A549 (cell line): ENCODE measurements at places on chromosomes 7 and 10.

DNA sequence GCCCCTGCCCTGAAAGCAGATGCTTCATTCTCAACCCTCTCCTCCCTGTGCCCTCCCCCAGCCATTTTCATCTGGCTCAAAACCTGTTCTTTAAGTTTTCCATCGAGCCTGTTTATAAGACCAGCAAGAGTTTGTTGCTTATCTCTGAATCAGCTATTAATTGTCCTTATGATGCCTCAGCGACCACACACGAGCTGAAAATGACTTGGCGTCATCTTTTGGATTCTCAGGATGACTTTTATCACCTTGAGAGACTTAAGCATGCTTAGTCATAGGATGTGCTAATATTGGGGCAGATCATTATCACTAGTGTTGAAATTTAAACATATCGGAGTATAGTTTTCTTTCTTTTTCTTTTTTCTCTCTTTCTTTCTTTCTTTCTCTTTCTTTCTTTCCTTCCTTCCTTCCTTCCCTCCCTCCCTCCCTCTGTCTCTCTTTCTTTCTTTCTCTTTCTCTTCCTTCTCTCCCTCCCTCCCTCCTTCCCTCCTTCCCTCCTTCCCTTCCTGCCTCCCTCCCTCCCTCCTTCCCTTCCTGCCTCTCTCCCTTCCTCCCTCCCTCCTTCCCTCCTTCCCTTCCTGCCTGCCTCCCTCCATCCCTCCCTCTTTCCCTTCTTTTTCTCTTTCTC, 184.5 kb downstream of the PHTF2 start:
- no peak for DNase-seq

GRCh38 chr10:78942091-78942501, 126.7 kb upstream of the ZMIZ1 start:
- DNase-seq: no peak

DNA sequence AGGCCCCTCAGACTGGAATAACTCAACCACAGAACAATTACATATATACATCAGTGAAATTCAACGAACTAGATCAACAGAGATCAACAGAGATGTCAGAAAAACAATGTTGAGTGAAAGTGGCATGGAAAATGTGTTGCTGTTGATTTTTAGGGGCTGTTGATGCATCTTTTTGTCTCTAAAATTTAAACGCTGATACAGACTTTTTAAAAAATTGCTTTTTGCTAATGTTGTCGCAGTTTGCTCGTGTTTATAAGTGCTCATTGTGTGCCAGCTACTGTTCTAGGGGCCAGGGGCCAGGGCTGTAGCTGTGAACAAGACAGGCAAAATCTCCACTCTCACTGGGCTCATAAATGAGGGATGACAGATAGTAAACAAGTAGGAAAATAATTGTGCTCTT, 18.3 kb downstream of the TMEM248 start:
- no peak for DNase-seq

DNA sequence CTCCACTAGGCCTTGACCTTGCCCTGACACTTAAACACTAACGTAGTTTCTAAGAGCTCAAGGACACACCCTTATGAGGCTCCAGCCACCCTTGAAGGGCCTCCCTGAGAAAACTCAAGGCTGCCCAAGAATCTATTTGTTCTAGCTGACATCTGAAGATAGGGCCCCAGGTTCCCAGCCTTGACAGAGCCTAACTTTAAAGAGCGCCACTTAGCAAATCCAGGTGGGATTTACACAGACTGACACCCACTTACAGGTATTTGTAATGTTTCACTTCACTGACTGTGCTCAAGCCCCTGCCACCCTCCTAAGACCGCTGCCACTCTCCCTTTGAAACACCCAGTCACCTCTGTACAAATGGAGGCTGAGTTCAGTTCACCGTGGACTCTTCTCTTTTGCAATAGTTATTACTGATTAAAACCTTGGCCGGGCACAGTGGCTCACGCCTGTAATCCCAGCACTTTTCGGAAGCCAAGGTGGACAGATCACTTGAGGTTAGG, 90.4 kb downstream of the SVOPL start:
- DNase-seq: no peak

- no peak for DNase-seq
Measured at GRCh38 chr10:5274795-5275194, 78.2 kb downstream of the AKR1C4 start.

GRCh38 chr7:151168003-151168786, 701 bp upstream of the GBX1 start:
- peak; percentile 74 for DNase-seq

DNA sequence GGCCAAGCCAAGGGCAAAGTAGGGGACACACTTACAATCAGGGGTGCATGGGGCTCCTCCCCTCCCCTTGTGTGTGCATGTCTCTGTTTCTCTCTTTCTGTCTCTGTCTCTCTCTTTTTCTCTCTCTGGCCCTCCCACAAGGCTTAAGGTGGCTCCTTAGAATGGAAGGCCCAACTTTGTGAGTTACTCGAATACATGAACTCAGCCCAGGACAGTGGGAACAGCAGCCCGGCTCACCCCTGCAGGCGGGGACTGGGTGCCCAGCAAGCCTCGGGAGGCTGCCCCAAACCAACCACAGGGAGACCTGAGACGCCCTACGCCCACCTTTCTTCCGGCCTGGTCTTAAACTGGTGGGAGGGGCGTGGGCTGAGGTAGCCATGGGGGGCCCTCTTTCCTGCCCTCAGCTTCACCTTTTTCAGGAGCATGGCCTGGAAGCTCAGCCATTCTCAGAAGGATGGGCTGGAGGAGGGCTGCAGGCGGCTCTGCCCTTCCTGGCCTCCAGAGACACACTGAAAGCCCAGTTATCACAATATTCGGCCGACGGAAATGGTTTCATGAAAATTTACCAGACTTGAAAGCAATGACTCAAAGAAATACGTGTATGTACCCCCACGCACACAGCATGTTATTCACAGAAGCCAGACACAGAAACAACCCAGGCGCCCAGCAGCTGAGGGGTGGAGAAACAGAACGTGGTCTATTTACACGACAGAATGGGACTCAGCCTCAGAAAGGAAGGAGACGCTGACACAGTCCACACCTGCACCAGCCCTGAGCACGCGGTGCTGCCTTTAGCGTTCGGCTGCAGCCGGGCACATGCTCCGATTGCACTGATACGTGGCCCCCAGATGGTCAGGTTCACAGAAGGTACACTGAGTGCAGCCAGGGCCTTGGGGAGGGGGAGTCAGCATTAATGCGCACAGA, 229.5 kb downstream of the PTPRN2 start:
- no peak for DNase-seq

DNA sequence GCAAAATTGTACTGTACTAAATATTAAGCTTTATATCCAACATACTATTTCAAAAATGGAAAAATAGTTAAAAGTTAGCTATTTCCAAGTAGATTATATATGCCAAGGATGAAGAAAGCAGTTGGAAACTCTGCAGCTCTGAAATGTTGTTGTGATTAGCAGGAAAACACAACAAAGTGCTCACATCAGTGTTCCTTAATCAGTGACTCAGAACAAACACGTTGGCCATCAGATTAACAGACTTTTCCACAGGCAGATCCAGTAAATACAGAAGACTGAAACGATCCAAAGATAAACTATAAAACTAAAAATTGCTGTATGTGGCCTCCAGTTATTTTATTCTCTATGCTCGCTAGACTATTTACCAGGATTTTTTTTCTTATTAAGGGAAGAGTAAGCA, 99.6 kb upstream of the SEMA3D start:
- DNase-seq: no peak

GRCh38 chr7:45626441-45627430, 52.6 kb downstream of the ADCY1 start:
- no peak for DNase-seq

- no peak for DNase-seq
Measured at GRCh38 chr7:148290538-148290937, 300.0 kb upstream of the C7orf33 start.

DNA sequence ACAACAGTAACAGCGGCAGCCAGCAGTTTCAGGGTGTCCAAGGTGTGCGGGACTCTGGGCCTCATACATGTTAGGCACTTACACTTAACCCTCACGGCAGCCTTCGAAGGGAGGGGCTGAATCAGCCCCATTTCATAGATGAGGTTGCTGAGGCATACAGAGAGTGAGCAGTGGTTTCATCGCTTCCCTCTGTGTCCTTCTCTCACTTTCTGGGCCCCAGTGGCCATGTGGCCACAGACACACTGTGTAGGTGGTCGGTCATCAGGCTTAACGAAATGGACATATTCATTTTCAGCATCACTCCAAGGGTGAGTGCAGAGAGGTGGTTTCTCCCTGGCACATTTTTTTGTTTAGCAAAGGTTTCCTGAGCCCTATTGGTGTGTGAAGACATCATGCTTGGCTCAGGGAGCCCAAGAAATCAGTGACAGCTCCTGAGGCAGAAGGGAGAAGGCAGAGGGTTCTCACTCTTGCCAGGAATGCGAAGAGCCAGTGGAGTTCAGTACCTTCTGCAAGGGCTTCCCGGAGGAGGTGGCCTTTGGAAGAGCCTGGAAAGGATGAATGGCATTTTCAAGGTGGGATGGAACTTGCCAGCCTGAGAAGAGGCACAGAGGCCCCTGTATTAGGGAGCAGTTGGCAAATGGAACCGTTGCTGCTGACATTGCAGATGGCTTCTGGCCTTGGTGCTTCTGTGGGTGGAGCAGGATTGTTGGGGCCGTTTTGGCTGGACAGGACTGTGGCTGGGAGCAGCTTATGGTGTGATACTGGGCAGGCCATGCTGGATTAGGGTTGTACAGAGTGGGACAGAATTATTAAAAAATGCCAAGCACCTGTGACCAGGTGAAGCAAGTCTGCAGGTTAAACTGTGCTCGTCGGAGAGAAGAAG, 61.7 kb upstream of the PPIF start:
- no peak for DNase-seq

DNA sequence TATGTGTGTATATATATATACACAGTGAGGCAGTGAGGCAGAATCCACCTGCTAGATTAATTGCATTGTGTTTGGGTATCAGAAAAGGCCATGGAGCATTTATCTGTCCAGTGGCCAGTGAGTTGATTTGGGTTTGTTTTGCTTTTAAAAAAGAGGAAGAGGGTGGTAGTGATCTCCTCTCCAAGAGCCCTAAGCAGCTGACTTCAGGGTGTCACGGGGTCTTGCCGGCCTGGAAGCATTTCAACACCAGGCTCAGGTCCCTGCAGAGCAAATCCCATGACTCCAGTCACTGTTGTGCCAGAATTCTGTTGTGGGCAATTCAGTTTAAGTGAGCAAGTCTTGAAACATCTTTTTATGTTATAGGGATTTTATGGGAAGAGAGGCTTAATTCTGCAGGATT, 30.6 kb upstream of the GPNMB start:
- DNase-seq: no peak

DNA sequence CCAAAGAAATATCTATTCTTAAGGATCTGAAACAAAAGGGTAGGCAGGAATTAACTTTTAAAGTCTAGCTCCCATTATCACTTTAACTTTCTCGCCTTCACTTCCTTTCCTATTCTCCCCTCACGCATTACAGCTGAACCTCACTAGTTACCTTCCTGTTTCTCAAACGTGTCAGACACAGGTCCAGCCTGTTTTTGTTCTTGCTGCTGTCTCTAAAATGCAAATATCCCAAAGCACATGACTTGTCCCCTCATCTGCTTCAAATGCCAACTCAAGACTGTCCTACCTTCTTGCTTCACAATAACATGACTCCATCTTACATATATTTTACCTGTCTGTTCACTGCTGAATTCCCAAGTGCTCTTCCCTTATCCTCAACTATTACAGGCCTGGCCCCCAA, 17.6 kb downstream of the ZDHHC6 start:
- DNase-seq: no peak

GRCh38 chr10:80066809-80067208, 11.7 kb upstream of the TMEM254 start:
- no peak for DNase-seq

DNA sequence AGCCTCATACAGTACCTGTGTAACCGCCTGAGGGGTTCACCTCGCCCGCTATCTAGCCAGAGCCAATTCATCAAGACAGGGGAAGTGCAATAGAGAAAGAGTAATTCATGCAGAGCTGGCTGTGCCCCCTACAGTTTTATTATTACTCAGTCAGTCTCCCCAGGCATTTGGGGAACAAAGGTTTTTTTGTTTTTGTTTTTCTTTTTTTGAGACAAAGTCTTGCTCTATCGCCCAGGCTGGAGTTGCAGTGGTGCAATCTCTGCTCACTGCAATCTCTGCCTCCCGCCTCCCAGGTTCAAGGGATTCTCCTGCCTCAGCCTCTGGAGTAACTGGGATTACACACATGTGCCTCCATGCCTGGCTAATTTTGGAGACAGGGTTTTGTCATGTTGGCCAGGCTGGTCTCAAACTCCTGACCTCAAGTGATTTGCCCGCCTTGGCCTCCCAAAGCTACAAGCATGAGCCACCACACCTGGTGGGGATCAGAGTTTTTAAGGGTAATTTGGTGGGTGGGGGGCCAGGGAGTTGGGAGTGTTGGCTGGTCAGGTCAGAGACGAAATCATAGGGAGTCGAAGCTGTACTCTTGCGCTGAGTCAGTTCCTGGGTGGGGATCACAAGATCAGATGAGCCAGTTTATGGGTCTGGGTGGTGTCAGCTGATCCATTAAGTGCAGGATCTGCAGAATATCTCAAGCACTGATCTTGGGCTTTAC, 116.5 kb downstream of the MARCHF5 start:
- no peak for DNase-seq

DNA sequence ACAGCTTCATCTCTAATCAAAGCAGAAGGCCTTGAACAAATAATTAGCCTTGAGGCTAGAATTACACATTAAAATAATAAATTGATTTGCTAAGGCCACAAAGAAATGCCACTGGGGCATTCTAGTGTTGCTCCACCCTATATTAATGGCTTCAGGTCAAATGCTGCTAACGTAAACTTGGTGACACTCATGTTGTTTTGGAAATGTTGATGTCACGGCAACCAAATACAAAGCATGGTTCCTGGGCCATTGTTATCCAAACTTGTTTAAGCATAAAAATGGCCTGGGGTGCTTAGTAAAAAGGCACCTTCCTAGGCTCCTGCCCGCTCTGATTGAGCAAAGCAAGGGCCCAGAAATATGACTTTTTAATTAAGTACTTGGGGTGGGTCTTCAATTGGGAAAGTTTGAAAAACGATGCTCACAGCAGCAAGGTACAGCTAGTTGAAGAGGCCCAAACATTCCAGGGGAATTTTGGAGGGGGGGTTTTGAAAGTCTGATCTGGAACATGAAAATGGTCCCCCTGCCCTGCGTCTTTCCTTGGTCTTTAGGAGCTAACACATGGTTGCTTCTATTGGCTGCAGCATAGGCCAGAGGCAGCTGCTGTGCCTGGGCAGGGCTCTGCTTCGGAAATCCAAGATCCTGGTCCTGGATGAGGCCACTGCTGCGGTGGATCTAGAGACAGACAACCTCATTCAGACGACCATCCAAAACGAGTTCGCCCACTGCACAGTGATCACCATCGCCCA, 67.8 kb downstream of the ABCC2 start:
- DNase-seq: peak; percentile 47

DNA sequence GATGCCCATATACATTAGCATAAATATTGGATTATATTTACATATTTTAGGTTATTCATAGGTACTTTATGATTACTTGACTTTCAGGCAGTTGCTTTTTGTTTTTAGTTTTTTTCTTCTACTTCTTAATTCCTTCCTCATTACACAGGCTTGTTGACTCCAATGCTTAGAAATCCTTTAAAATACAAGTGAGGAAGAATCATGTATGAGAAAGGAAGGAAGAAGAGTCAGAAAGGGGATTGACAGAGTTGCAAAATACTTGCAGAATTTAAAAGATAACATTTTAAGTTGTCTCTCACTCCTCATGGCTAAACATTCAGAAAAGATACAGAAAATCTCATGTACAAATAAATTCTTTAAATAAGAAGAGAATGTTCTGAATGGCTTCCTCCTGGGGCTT, 61.9 kb downstream of the ATXN7L1 start:
- no peak for DNase-seq

GRCh38 chr7:2499719-2500430, 19.7 kb upstream of the LFNG start:
- DNase-seq: no peak

GRCh38 chr7:66167773-66168387, 37.3 kb upstream of the TPST1 start:
- no peak for DNase-seq
